ENCODE measurements at places on chromosomes 3 and 15.
A peak's percentile ranks its signal among the peaks of the same experiment; 100 is the strongest.

- no peak for DNase-seq
Measured at GRCh38 chr3:168047190-168047795, 48.4 kb downstream of the GOLIM4 start.

GRCh38 chr15:42735382-42736165, 1.4 kb downstream of the CDAN1 start:
- no peak for DNase-seq

- no peak for DNase-seq
Measured at GRCh38 chr3:55662683-55663082, 175.6 kb upstream of the WNT5A start.

DNA sequence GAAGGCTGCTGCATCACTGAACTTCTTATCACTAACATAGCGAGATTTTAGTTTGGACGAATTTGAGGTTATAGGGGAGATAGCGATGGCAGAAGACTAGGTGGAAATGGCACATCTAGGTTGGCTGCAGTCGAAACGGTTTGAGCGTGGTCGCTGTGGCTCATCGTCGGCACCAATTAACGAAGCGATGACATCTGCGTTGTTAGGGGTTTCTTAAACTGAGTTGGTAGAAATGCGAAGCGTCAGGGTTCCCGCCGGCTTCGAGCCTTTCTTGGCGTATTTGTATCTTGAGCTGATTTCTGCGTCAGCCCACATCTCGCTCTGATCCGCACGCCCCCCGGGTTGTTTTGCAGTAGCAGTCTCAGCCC, 319 bp downstream of the LNP1 start:
- peak; percentile 54 for DNase-seq

- no peak for DNase-seq
Measured at GRCh38 chr3:108008106-108008505, 82.7 kb downstream of the CD47 start.

DNA sequence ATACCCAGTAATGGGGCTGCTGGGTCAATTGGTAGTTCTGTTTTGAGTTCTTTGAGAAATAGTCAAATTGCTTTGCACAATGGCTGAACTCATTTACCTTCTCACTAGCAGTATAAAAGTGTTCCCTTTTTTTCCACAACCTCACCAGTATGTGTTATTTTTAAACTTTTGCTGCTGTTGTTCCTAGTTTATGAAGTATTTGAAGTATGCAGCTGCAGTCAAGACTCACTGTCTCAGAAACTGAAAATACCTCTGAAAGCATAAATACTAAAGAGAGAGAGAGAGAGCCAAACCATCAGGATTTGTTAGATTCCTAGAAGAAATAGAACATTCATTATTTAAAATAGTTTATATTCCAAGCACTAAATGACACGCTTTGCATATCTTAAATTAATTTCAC, 764.2 kb downstream of the NTRK3 start:
- no peak for DNase-seq

- no peak for DNase-seq
Measured at GRCh38 chr3:7396534-7396933, 535.6 kb downstream of the GRM7 start.

- DNase-seq = peak; percentile 84
Measured at GRCh38 chr3:179147514-179147872, 664 bp upstream of the PIK3CA start.

DNA sequence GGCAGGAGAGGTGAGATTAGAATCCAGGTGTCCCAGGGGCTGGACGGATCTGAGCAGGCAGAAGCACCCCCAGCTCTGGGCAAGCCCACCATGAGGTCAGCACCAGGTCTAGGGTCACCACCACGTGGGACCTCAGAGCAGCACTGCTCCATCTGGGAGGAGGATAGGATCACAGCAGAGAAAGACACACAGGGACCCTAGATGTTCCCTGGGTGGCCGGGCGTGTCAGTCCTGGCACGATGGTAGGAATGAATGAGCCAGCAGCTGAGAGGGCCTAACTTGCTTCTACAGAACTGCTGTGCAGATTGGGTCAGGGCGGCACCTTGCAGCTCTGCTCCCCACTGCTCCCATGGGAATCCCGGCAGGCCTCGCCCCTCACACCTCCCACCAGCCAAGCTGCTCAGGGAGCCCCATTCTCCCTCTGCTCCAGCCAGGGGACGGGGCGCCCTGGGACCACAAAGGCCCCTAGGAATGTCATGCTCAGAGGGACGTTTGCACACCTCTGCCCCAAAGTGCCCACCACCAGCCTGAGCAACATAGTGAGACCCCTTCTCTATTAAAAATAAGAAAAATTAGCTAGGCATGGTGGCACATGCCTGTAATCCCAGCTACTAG, 66.3 kb downstream of the ZNF445 start:
- no peak for DNase-seq

GRCh38 chr15:33699691-33700447, 268.4 kb upstream of the CHRM5 start:
- DNase-seq = no peak

DNA sequence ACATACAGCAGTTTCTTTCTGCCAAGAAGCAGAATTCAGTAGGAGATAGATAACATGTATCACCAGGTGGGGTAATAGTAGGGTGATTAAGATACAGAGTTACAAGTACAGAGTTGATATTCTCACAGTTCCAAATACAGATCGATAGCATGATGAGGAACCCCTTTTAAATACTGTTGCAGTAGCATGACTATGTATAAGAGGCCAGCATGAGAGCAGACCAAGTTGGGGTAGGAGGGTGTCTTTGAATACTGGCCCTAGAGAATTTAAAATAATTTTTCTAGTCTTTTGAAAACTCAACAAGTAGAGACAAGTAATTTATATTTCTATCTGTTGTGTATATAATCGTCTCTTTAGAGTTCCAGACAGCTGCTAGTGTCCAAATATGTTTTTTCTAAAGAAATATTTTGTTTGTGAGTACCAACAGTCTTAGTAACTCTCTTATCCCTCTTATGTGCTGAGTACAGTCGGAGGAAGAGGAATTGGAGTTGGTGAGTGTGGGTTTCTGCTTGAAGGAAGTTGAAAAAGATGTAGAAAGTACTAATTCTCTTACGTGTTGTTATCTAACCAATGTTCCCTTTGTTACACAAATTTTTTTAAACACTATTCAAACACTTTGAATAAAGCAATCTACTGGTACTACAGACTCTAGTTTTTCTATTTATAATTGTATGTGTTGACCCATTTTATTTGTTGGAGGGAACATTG, 30.2 kb downstream of the LYSMD4 start:
- DNase-seq = no peak

DNA sequence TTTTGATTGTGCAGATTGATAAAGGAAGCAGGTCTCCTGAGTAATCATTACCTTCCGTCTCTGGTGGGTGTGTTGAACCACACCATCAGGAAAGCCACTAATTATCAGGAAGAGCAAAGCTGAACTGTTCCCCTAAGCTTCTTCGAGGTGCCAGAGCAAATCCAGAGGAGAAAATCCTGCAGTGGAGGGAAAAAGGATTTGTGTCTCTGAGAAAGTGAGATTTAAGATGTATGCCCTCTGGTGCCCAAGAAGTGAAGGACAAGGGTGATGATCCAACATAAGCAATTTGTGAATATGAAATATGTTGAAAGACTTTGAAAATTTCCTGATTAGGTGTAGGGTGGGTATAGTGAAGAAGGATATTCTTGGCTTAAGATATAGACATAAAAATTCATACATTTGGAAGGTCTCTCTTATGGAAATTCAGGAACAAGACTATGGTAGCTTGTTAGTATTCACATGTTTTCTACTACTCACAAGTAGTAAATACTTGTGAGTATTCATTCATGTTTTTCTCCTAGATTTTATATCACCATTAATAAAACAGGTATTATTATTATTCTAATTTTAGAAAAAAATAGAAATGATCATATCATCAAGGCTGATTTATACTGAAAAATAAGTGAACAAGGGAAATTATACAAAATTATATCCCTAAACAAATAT, 34.8 kb downstream of the COMMD2 start:
- peak; percentile 18 for DNase-seq

- peak; percentile 69 for DNase-seq
Measured at GRCh38 chr15:90219421-90220141, 14.2 kb downstream of the CIB1 start.

- no peak for DNase-seq
Measured at GRCh38 chr15:80458580-80458979, 54.4 kb downstream of the ARNT2 start.

DNA sequence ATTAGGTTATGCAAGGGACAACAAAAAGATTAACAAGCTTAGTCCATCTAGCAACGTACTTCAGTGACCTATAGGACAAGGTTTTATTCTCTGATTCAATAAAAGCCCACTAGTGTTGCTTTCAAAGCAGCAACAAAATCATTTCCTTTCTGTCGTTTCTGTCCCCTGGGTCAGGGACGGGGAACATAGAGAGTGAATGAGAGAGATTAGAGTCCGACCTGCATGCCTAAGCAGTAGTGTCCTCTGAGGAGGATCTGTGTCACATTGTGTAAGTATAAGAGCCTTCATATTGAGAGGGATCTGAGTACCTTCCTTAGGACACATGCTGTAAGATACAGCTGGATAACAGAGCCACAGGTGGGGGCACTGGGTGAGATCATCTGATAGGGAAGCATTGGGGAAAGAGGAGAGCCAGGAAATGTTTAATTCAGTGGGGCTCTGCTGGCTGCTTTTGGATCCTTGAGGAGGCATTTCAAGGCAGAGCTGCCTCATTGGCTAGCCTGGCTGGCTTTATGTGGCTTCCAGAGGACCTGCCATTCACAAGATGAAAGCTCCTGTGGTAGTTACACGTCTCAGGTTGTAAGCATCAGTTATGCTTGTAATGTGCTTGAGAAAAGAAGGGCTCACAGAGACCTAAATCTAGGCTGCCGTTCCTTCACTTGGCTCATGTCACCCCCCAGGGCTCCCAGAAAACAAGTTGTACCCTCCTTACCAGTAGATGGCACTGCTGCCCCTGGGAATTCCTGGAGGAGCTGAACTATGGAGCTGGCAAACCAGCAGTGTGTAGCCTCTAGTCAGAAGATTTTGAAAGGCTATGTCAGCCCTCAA, 2.7 kb downstream of the TMEM108 start:
- DNase-seq = peak; percentile 18

GRCh38 chr3:46097691-46098241, 70.5 kb upstream of the XCR1 start:
- DNase-seq = peak; percentile 72

DNA sequence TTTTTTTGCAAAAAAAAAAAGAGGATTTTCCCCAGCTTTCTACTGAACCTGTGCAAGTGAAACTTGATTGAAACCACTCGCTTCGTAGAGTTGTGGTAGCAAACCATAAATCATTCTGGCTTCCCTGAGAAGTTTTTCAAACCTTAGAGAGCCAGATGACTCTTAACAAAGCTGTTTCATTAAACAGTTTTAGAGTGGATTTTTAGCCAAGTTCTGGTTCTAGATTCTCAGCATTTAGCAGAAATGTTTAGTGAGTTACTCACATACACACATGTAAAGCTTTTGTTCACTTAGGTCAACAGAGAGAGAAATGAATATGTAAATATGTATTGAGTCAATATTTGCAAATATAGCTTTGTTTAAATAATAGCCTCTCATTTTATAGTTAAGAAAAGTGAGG, 18.1 kb upstream of the CCR9 start:
- no peak for DNase-seq

- no peak for DNase-seq
Measured at GRCh38 chr3:34218706-34219385, 420.4 kb downstream of the PDCD6IP start.

DNA sequence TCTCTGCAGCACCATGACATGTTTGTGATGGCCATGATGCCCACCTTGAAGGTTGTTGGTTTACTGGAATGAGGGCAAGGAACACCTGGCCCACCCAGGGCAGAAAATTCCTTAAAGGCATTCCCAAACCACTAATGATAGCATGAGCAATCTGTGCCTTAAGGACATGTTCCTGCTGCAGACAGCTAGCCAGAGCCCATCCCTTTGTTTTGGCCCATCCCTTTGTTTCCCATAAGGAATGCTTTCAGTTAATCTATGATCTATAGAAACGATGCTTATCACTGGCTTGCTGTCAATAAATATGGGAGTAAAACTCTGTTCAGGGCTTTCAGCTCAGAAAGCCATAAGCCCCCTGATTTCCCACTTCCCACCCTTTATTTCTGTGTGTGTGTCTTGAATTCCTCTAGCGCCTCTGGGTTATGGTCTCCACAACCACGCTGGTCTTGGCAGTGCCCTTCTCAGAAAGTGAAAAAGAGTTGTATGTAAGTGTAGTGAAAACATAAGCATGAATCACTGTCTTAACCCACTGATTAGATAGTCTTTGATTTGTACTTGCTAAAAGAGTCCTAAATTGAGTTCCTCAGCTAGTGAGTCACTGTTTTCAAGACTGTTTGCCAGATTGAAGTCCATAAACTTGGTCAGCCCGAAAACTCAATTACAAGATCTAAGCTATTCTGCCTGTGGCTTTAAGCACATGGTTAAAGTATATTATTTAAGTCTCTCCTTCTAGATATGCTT, 19.0 kb upstream of the CCR2 start:
- peak; percentile 17 for DNase-seq

DNA sequence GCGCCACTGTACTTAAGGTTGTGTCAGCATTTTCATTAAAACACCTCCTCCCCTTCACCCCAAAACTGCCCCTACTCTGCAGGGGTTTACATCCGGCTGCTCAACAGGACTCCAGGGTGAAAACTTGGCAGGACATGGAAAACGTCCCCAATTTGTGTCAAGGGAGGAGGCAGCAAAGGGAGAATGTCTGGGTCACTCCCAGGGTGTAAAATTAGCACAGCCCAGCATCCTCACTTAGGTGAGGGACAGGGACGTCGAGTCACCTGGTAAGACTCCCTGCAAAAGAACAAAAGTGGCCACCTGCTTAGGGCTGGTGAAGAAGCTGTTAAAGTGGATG, 532.3 kb downstream of the FOXP1 start:
- no peak for DNase-seq

DNA sequence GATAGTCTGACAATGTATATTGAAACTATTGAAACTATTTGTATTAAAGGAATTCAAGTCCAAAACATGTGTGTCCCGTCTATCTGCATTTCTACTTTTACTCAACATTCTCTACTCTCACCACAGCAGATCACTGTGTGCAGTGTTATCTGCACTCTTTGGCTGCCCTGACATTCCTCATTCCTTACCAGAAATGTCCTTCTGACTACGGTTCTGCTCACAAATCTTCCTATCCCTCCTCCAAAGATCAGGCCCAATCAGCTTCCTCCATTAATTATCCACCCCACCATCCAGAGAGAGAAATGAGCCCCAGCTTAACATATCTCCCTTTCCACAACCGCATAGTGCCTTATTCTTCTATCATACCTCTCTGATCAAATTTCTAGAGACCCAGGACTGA, 94.7 kb downstream of the TBL1XR1 start:
- no peak for DNase-seq

- no peak for DNase-seq
Measured at GRCh38 chr3:134931045-134931785, 136.2 kb downstream of the EPHB1 start.
